NCI-H1092 treated with DMSO at 0.1 percent for 48 hours (cell line): ENCODE measurements at places on chromosomes 2 and 18.

GRCh38 chr2:11385847-11386246 is 41.4 kb upstream of the ROCK2 start:
- no peak for DNase-seq

- no peak for DNase-seq
These were observed 129.7 kb downstream of the OSR1 start for GRCh38 chr2:19228715-19229114.

- DNase-seq, result no peak
These were observed 66.9 kb downstream of the LTBP1 start for GRCh38 chr2:33013684-33014110.

- DNase-seq, result no peak
These were observed 42.7 kb upstream of the ATP9B start for GRCh38 chr18:79026491-79026890.

GRCh38 chr2:73868204-73868978 is 24.4 kb upstream of the ACTG2 start:
- DNase-seq, result no peak

DNA sequence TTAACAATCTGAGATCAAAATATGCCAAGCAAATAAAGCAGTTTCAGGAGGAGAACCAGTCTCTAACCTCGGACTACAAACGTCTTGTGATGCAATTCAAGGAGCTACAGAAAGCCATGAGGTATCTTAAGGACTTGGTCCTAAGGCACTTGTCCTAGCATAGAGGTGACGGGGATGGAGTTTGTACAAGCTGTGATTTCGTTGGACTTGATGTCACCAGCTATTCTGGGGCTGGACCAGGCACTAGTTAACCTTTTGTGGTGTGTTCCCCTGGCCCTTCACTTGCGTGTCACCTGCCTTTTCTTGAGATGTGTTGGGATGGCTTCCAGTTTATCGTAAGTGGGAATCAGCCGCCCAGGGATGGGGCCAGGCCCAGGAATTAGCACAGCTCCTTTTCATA is 33.7 kb downstream of the OTOF start:
- no peak for DNase-seq

DNA sequence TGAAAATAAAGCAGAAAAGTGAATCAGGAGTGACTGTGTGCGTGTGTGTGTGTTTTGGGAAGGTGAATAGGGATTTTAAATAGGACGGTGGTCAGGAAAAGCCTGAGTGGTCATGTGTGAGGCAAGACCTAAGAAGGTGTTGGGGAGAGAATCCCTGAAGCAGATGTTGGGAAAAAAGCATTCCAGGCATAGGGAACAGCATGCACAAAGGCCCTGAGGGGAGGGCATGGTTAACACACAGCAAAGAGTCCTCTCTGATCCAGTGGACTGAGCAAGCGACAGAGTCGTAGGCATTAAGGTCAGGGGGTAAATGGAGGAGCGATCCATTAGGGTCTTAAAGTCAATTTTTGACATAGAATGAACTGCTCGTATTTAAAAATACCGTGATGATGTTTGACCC is 34.0 kb upstream of the OTOS start:
- DNase-seq, result no peak

GRCh38 chr2:238524426-238524983 is 97.8 kb downstream of the ASB1 start:
- no peak for DNase-seq

- no peak for DNase-seq
These were observed 135.0 kb downstream of the SP3 start for GRCh38 chr2:173830170-173830569.
